ENCODE measurements at places on chromosomes 16 and 17.

DNA sequence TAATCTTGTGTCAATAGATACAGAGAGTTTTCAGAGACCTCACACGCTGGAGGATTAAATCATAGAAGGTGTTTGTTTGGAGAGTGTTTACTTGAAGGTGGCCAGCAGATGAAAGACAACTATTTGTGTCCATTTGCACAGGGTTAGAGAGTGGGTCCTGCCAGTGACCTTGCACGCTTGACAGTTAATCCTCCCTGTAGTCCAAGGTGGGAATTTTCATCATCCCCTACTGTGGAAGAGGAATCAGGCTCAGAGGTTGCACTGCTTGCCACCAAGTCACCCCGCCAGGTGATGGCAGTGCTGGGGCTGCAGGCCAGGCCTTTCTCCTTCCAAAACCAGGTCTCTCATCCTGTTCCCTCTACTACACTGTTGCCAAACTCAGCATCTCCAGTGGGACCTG is 12.3 kb downstream of the CDH1 start:
- DNase-seq = no peak

GRCh38 chr17:72943826-72944689 is 148.4 kb downstream of the SLC39A11 start:
- DNase-seq = no peak

GRCh38 chr17:27834571-27834970 is 34.2 kb upstream of the NOS2 start:
- no peak for DNase-seq

- no peak for DNase-seq
Observed at GRCh38 chr17:27378482-27379175, 77.6 kb upstream of the KSR1 start.

DNA sequence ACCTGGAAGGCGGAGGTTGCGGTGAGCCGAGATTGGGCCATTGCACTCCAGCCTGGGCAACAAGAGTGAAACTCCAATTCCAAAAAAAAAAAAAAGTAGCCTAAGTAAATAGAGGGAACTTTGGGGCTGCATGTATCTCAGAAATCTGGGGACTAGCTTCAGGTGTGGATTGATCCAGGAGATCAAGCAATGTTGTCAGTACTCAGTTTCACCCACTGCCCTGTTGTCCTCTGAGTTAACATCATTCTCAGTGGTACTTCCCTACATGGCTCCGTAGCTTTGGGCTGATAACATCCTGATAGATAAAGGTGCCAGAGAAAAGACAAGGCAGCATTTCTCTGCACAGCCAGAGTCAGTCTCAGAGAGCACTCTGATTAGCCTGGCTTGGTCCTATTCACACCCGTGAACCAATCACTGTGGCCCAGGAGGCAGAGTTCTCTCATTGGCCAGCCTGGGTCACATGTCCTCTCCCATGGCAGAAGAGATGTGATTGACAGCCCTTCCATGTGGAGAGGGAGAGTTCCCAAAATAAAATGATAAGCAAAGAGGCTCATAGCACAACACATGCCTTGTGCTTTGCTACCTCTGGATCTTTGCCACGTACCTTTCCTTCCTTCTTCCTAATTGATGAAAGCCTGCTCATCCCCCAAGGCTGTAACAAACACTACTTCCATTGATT is 99.6 kb downstream of the ABCC1 start:
- DNase-seq = no peak

DNA sequence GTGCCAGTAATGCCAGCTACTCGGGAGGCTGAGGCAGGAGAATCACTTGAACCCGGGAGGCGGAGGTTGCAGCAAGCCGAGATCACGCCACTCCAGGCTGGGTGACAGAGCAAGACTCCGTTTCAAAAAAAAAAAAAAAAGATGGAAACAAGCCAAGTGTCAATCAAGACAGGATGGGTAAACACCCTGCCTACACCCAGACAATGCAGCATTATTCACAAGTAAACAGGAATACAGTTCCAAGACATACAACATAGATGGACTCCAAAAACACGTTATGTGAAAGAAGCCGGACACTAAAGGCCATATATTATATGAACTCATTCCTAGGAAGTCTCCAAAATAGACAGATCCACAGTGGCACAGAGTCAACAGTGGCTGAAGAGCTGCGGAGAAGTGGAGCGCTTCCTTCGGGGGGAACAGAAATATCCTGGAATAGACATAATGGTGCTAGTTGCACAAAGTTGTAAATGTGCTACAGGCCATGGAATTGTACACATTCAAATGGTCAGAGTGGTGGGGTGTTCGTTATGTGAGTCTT is 33.9 kb downstream of the ANKRD11 start:
- DNase-seq = no peak

DNA sequence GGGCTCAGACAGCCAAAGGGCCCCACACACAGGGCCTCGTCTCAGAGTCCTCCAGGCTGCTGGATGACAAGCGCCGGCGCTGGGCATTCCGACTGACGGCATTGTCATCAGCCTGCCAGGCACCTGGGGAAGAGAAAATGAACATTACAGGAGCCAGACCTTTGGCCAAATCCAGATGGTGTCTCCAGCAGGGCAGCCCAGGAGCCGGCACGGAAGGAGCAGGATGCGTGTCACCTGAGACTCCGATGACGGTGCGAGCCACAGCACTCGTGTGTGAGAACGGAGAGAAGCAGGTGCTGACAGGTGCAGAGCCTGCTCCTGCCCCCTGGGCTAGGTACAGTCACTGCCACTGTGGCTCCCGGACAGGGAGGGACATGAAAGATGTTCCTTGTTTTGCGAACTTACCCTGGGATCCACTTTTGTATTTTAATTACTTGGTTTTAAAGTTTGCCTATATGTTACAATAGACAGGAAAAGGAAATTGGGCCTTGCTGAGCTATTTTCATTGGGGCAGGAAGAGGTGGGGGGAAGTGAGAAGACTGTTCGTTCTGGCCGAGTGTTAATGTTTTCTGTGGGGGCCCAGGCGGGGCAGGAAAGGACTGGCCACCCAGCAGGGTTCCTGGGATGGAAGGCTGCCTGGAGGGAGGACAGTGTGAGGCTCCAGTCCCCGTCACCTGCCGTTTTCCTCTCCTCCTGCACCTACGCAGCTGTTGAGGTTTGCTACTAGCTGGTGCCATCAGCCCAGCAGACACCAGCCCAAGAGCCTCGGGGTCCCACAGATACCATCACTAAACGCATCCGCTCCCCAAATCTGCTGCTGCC is 4.4 kb upstream of the FOXJ1 start:
- DNase-seq = no peak

- DNase-seq = no peak
Observed at GRCh38 chr16:85865-86264, 7.8 kb downstream of the MPG start.

DNA sequence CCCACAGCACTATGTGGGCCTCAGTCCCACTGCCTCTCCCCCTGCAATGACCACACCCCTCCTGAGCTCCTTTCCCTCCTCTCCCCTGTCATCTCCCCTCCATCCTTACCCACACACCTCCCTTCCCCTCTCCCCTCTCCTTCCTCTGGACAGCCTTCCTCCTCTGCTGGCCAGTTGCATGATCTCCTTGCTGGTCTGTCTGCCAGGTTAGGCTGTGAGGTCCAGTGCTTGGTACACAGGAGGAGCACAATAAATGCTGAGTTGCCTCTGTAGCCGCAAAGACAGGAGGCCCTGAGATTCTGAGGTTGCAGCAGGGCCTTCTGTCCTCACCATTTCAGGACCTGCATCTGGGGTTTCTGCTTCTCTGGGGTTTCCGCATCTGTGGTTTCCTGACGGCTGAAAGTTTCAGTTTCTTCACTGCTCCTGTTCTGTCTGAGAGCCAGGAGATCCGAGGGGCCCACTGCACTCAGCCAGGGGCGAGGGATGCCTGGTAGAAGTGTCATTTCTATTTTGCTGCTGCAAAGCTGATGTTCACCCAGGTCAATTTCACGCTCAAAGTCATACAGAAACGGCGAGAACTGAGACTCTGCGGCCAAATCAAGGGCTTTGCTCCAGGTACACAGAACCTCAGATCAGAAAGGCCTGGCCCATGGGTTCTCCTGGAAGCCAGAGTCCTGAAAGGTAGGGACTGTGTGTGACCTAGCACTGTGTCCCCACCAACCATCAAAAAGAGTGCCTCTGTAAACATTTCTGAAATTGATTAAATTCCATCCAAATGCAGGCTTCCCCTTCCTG is 4.6 kb upstream of the SLC12A3 start:
- DNase-seq = no peak

GRCh38 chr16:72873044-72873443 is 174.9 kb downstream of the ZFHX3 start:
- no peak for DNase-seq

- DNase-seq = no peak
Observed at GRCh38 chr17:75518201-75518600, 1.9 kb downstream of the TSEN54 start.

DNA sequence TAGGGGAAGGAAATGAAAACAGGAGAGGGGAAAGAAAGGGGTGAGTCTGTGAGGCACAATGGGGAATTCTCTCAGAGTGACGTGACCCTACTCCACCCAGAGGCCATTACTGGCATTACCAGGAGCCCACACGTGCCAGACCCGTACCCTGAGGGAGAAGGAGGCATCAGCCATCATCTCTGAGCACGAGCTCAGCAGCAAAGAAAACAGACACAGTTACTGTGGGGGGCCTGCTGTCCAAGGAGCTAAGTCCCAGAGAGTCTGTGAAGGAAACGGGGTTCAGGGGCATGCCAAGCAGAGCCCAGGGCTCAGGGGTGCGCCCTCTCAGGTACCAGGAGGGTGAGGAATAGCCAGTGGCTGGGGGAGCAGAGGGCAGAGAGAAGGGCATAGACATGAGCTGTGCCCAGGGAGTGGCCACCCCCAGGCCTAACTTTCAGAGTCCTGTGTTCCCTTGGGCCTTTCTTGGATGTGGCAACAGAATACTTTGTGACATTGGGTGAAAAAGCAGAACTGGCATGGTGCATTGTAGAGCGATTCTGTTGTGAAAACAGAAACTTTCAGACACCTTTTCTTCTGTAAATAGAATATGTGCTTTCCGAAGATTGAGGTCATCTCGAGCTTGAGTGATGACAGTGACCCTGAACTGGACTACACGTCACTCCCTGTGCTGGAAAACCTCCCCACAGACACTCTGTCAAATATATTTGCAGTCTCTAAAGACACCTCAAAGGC is 11.3 kb downstream of the TAF1C start:
- DNase-seq = no peak

DNA sequence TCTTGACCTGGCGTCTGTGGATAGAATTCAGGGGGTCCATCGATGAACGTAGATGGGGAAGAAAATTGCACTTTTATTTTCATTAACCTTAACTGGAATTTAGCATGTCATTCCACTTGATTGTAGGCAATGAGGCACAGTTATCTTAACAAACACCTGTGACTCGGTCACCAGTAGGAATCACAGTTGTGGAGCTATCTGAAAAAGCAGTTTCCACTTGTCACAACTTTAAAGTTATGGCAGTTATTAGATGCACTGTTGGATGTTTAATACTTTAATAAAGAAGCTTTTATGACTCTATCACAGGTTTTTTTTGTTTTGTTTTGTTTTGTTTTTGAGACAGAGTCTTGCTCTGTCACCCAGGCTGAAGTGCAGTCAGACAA is 83.7 kb upstream of the LGALS9 start:
- DNase-seq = no peak

DNA sequence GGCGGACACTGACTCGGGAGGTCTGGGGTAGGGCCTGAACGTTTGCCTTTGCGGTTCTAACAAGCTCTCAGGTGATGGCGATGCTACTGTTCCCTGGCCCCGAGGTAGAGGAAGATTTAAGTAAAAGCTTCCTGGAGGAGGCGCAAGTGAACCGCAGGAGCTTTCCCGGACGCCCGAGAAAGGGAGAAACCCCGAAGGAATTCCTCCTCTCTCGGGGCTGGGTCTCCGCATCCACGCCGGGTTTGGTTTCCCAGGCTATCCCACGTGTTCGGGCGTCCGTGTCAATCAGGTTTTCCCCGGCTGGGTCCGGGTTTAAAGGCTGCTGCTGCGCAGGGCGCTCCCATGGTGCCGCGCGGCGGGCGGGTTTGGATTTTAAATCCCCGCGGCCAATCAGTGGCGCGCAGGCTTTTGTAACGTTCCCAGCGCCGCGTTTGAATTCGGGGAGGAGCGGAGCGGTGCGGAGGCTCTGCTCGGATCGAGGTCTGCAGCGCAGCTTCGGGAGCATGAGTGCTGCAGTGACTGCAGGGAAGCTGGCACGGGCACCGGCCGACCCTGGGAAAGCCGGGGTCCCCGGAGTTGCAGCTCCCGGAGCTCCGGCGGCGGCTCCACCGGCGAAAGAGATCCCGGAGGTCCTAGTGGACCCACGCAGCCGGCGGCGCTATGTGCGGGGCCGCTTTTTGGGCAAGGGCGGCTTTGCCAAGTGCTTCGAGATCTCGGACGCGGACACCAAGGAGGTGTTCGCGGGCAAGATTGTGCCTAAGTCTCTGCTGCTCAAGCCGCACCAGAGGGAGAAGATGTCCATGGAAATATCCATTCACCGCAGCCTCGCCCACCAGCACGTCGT is at the start of gene PLK1:
Gene PLK1, plus strand, starts transcription at position 460 of the 844 bp plus-strand sequence. Its CDS starts 44 bp downstream, at position 504.
- peak; percentile 25 for DNase-seq

- no peak for DNase-seq
Observed at GRCh38 chr16:88880226-88881006, 14.0 kb upstream of the PABPN1L start.

DNA sequence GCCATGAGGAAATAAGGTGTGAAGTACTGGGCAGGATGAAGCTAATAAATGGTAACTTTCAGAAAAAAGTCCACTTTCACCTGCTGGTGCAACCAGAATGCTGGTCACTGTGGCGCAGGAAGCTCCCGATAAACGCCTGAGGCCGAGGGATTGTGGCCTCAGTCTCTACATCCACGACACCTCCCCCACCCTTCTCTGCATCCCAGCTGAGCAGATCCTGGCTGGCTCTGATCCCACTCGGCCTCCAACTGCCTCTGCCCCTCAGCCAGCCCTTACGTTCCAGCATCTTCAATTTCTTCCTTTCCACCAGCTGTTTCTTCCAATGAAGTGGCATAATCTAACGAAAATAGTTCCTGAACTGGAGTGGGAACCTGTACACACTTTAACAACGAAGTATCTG is 49.5 kb downstream of the COX4I1 start:
- no peak for DNase-seq

GRCh38 chr17:76476736-76477135 is 9.3 kb downstream of the AANAT start:
- DNase-seq = no peak

GRCh38 chr17:82222816-82223215 is 6.0 kb upstream of the SLC16A3 start:
- DNase-seq = no peak

DNA sequence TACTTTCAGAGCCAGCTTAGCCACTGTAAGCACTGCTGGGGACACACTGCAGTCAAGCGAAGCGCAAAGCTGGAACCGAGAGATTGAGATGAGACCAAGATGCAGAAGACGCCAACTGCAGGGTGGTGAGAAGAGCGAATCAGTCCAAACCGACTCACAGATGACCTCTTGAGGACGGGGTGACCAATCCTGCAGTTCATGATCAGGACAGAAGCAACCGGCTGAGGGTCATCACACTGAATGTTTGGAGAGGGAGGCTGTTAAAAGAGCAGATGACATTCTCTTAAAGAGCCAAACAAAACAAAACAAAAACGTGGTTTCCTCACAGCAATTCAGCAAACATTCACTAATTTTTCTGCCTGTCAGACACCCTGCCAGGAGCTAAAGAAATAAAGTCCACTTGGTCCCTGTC is 8.5 kb downstream of the HASPIN start:
- no peak for DNase-seq

Data from skeletal muscle cell (primary cell).